ENCODE measurements at places on chromosomes 11 and 22.

DNA sequence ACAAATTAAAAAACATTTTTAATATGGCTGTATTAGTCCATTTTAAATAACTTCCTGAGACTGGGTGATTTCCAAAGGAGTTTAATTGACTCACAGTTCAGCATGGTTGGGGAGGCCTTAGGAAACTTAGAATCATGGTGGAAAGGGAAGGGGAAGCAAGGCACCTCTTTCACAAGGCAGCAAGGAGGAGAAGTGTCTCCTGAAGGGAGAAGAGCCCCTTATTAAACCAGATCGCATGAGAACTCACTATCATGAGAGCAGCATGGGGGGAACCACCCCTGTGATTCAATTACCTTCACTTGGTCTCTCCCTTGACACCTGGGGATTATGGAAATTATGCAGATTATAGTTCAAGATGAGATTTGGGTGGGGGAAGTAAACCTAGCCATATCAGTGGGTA is 488.6 kb downstream of the ETS1 start:
- no peak for DNase-seq

DNA sequence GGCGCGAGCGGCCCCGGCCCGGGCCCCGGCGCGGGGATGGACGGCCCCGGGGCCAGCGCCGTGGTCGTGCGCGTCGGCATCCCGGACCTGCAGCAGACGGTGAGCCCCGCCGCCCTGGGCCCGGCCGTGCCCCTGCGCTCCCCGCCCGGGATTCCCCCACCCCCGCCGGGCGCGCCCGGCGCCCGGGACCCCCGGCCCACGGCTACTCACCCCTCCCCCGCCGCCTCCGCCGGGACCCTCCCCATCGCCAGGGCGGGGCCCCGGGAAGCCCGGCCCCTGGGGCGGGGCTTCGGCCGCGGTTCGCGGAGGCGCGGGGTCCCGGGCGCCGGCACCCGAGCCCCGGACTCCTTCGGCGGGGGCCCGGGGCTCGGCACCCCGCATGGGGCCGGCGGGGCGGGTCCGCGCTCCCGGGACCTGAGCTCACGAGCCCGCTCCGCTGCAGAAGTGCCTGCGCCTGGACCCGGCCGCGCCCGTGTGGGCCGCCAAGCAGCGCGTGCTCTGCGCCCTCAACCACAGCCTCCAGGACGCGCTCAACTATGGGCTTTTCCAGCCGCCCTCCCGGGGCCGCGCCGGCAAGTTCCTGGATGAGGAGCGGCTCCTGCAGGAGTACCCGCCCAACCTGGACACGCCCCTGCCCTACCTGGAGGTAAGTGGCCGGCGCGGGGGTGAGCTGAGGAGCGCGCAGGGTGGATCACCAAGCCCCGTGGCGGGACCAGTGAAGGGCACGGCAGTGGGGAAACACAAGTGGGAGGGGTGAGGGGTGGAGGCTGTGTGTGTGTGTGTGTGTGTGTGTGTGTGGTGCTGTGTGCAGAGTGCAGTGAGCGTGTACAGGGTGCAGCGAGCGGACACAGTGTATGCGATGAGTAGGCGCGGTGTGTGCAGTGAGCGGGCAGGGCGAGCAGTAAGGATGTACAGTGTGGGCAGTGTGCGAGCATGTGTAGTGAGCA is 2.3 kb downstream of the SHANK3 start:
- DNase-seq: no peak

- DNase-seq: no peak
Measured at GRCh38 chr11:6648501-6648900, 7.1 kb downstream of the DCHS1 start.

GRCh38 chr22:43127166-43127908 is 15.9 kb downstream of the MCAT start:
- DNase-seq: no peak

GRCh38 chr11:31601635-31602282 is 92.2 kb downstream of the ELP4 start:
- DNase-seq: no peak

DNA sequence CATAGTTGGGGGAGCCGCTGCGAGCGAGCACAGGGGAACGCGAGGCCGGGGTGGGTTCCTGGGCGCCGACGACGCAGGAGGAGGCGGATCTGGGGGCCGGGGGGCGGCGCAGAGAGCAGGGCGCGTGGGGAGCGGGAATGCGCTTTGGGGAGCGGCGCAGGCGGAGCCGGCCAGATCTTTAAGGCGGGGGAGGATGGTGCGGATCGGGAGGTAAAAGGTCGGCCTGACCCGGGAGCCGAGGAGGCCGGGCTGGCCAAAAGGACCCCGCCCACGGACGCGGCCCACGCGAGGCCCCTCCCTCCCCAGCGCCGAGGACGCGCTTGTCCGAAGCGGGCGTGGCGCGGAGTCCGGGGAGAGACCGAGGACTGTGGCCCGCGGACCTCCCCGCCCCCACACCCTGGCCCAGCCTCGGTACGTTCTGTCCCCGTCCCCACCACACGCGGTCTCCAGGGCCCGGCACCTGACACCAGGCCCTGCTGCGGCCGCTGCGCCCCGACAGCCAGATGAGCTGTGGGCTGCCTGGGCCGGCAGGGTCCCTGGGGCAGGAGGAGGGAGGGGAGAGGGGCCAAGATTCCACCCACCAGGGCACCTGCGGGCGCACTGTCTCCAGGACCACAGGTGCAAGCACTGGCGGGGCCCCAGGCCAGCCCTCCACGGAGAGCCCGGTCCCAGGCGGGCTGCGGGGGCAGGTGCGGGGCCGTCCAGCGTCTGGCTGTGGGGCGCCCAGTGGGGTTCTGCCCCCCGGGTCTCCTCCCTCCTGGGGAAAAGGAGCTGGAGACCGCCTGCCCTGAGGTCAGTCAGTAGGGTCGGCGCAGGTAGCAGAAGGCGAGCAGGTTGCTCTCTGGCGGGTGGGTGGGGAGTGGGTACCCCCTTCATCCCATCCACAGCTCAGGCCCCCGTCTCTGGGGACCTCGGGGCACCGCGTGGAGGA is 10.9 kb downstream of the PIM3 start:
- peak; percentile 72 for DNase-seq

GRCh38 chr11:121636081-121636799 is 183.5 kb upstream of the SORL1-AS1 start:
- no peak for DNase-seq

DNA sequence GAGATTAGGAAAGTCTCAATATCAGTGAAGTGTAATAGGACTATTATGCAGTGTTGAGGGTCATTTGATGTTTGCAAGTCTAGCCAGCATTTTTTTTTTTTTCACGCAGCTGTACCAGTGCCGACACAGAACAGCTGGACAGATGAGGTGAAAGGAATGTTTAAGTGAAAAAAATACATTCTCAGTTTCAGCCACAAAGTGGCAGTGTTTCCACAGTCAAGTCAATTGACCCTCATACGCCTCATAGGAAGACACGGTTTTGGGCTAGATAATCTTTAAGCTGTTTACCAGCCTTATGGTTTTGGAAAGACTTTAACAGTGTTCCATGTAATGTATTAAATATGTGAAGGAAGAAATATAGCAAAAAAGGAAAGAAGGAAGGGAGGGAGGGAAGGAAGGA is 349.9 kb upstream of the ANO3 start:
- no peak for DNase-seq

- no peak for DNase-seq
Measured at GRCh38 chr22:49951986-49952896, 8.3 kb upstream of the PIM3 start.

DNA sequence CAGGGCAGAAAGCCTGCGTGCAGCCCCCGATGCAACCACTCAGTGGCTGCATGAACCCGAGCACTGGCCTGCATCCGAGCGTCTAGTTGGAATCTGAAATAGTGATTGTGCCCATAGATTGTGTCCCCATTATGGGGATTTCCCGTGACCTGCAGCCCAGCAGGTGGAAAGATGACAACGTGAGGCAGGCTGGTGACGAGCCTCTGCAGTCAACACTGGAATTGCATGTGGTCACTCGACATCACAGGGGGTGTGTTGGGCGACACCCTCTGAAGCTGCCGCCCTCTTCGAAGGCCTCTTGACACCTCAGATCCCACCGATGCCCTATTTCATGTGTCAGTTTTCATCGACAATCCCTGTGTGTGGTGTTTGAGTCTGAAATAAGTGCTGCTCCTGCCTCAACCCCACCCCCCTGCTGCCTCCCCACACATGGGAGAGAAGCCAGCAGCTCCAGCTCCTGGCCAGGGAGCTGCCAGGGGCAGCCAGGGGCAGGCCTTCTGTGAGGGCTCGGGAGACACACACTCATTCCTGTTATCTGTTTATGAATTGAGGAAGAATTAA is 172.0 kb upstream of the B3GAT1 start:
- no peak for DNase-seq

- no peak for DNase-seq
Measured at GRCh38 chr11:42412590-42412989, 899.2 kb upstream of the API5 start.

GRCh38 chr11:60864856-60865513 is 2.4 kb upstream of the ZP1 start:
- DNase-seq: no peak

- no peak for DNase-seq
Measured at GRCh38 chr11:123765601-123766000, 11.3 kb upstream of the OR6X1 start.

- DNase-seq: no peak
Measured at GRCh38 chr11:68370211-68371111, 58.1 kb downstream of the LRP5 start.

DNA sequence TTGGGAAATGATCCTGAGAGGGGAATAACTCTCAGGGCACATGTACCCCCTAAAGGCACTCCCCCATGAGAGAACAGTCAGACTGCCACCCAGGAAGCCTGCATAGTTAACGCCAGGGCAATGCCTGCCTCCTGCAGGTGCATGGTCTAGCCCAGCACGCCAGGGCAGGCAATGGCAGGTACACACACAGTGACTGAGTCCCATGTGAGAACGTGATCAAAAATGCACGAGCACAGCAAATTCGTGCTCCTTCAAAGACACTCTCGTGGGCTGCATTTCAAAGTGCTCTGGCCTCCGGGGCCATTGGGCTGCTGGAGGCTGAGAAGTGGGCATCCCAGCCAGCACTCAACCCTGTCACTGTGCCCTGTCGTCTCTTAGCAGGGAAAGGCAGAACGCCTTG is 79.7 kb downstream of the SHANK2 start:
- no peak for DNase-seq

GRCh38 chr22:44108076-44108475 is 72.6 kb upstream of the PARVG start:
- DNase-seq: no peak

- DNase-seq: no peak
Measured at GRCh38 chr11:76620489-76620888, 50.1 kb downstream of the LRRC32 start.

DNA sequence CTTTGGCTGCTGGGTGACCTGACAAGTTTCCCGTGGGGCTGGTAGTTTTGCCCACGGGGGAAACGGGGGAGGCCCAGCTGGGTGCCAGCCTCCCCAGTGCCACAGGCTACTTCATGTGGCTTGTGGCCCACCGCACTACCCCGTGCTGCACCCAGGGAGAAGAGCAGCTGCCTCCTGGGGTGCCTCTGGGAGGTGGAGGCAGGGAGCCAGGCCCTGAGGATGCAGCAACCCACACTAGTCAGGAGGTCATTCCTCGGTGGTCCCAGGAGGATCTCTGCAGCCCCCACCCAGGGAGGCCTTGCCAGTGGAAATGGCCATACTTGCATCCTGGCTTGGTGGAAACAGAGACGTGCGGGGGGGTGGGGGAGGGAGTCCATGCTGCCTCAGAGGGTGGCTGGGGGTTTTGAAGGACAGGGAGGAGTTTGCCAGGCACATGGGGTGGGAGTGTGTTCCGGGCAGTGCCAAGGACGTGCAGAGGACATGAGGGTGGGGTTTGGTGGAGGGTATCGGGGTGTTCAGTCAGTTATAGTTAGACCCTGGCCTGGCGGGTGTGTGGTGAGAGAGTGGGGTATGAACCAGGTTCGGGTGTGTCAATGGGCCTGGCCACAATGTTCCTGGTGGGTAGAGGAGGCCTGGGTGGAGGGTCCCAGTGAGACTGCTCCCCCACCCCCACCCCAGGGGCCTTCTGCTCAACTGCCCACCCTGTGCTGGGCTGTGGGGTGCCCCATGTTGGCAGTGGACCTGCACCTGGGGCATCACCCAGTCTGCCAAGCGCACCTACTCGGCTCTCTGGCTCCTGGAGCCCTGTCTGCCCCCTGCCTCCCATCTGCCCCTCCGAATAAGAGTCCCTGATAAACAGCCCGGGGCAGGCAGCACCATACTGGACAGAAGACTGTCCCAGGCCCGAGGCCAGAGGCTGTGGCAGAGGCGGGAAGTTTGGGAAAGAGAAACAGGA is 3.8 kb downstream of the PIM3 start:
- no peak for DNase-seq

GRCh38 chr11:15473954-15474837 is 359.5 kb downstream of the INSC start:
- no peak for DNase-seq

GRCh38 chr11:13052130-13052571 is 43.0 kb downstream of the RASSF10 start:
- DNase-seq: no peak

GRCh38 chr11:112844517-112844916 is 116.7 kb upstream of the NCAM1 start:
- DNase-seq: no peak

DNA sequence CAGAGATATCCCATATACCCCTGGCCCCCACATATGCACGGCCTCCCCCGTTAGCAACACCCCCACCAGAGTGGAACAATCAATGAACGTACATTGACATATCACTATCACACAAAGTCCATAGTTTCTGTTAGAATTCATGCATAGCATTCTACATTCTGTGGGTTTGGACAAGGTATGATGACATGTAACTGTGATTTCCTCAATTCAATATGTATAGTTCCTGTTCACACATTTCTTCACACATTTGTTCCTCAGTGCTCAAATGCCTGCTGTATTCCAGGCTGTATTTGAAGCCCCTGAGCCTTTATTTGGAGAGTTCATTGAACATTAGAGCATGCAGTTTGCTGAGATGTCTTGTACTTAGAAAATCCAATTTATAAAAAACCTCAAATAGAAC is 69.9 kb downstream of the PTPRJ start:
- DNase-seq: no peak

GRCh38 chr11:105598371-105598770 is 11.5 kb upstream of the GRIA4 start:
- DNase-seq: no peak

- DNase-seq: no peak
Measured at GRCh38 chr11:520428-521176, 13.6 kb upstream of the RNH1 start.

- DNase-seq: no peak
Measured at GRCh38 chr11:2444821-2445745, at the start of gene KCNQ1. KCNQ1 (plus strand) TSS chr11:2445008; CDS start chr11:2445099, 91 bp downstream.

GRCh38 chr11:116787786-116788486 is at the start of gene ZPR1:
ZPR1 (minus strand) TSS chr11:116788023; CDS start chr11:116787990, 33 bp downstream.
- peak; percentile 72 for DNase-seq

GRCh38 chr11:8066911-8067455 is 14.0 kb upstream of the TUB start:
- no peak for DNase-seq

DNA sequence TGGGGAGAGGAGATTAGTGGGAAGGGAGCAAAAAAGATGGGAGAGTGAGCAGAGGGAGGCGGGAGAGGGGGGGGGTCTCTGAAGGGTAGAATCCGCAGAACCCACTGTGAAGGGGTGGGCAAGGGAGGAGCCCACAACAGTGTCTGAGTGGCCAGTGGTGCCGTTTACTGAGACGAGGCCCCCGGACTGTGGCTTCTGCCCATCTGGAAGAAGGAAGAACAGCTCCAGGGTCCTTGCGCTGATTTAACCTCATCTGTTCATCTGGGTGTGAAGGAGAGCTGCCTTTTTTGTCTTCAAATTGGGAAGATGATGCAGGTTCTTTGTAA is 45.7 kb upstream of the ANO1 start:
- DNase-seq: no peak

GRCh38 chr11:109423466-109424190 is 1.6 kb downstream of the C11orf87 start:
- no peak for DNase-seq

Measured in stimulated activated CD4-positive, alpha-beta T cell treated with anti-CD3 and anti-CD28 coated beads, Interleukin-1b, Interleukin-23, amount 100 ng/mL, for 24 hours (primary cell).